ENCODE measurements at places on chromosomes 16 and 17.

- no peak for DNase-seq
Observed at GRCh38 chr16:29237971-29238370, 168.5 kb downstream of the NPIPB11 start.

GRCh38 chr17:43360376-43360738, 38.4 kb upstream of the ARL4D start:
- DNase-seq = no peak

DNA sequence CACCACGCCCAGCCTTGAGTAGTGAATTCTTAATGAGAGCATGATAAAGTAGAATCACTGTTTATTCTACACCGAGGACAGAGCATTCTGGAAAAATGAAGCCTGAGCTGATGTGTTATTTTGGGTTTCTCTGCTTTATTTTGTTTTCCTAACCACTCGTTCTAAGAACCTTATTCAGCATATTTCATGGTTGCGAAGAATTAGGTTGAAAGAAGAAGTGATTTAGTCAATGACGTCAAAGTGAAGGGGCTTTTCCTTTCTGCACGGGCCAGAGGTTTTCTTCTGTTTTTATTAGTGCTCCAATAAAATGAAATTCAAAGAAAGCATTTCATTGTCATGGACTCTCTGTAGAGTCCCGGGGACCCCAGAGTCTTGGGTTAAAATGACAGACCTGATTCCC, 178.5 kb downstream of the MAF start:
- no peak for DNase-seq

- DNase-seq = no peak
Observed at GRCh38 chr16:66746682-66747081, 4.7 kb downstream of the DYNC1LI2 start.

GRCh38 chr16:70699696-70700095, 13.8 kb upstream of the MTSS2 start:
- DNase-seq = no peak

Data from kidney epithelial cell (primary cell).